ENCODE measurements at places on chromosomes 1 and 21.

GRCh38 chr1:79110749-79111148 lies 104.2 kb upstream of the ADGRL4 start:
- no peak for DNase-seq

DNA sequence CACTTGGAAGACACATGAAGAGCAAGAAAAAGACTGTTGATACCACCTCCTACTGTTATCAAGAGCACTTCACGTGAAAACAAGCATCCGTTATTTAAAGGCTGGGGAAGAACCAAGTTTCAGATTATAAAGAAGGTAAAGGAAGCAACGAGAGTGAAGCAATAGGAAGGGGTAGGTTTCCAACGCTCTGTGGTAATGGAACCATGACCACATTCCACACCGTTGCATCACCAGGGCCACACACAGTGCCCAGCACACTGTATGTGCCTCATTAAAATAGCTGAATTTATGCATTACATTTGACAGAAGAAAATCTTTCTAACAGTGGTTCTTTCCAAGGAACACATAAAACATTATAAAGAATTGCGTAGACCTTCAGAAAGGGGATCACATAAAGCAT lies 435.8 kb downstream of the MRPL39 start:
- no peak for DNase-seq

DNA sequence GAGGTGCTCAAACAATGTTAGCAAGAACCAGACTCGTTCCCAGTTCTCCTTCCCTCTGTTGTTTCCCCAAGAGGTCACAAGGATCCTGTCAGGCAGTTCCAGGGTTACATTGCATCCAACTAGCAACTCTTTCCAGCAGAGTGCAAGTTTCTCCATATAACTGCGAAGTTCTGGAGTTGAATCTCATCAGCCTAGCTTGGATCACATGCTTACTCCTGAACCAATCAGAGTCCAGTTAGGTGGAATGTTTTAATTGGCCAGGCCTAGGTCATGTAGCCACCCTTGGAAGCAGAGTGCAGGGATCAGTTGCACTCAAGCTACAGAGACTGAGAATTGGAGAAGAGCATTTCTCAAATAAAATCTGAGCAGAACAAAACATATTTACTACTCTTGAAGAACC lies 15.9 kb upstream of the PIK3R3 start:
- no peak for DNase-seq

DNA sequence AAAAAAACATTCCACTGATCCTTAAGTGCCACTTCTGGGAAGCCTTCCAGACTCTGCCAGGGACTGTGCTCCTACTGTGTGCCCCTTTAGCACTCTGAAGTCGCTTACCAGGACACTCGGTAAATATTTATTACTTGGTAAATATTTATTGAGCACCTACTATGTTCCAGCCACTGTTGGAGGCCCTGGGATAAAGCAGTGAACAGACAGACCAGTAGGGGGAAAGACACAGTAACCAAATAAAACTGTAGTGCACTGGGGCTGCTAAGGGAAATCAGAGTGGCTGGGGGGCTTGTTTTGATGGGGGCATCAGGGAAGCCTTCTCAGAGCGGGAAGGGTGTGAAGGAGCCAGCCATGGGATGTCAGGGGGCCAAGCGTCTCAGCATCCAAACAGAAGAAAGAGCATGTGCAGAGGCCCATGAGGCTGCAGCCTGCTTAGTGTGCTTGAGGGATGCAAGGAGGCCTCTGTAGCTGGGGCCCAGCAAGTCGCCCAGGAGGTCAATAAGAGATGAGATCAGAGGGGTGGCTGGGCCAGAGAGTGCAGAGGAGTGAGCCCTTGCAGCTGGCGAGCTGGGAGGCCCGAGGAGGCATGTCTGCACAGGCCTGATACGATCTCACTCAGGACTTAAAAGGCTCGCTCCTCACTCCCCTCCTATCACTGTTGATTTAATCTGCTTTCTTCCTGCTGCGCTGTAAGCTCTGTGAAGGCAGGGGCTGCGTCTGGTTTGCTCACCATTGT lies 28.6 kb downstream of the KAZN start:
- no peak for DNase-seq

DNA sequence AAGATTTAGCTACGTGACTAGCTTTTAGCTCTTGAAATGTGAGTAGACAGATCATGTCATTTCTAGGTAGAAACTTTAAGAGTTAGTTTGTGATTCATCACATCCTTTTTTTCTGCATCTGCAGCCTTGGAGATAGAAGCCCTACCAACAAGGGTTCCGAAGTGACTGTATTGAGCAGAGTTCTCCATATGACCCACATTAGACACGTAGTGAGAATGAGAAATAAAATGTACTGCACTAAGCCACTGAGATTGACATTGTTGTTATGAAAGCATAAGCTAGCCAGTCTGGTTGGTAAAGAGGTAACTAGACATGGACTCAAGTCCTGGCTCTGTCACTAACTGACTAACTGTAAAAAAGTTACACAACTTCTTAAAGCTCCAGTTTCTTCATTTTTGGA lies 296.1 kb downstream of the PDE4B start:
- no peak for DNase-seq

DNA sequence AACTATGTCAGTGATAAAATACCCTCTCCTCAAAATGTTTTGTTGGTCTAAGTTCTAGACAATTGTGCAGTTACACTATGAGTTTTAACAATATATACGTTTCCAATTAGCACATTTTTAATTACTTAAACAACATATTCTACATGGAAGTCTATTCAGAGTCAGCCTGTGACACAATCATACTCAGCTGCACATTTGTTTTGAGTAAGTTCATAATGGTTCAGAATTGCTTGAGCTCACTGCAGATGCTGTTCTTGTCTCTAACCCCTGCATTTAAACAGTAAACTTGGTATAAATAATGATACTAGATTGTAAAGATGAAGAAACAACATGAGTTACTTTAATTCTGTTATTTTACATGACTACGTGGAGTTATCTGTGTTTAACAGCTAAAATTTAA lies 30.6 kb downstream of the CDKN2C start:
- no peak for DNase-seq

DNA sequence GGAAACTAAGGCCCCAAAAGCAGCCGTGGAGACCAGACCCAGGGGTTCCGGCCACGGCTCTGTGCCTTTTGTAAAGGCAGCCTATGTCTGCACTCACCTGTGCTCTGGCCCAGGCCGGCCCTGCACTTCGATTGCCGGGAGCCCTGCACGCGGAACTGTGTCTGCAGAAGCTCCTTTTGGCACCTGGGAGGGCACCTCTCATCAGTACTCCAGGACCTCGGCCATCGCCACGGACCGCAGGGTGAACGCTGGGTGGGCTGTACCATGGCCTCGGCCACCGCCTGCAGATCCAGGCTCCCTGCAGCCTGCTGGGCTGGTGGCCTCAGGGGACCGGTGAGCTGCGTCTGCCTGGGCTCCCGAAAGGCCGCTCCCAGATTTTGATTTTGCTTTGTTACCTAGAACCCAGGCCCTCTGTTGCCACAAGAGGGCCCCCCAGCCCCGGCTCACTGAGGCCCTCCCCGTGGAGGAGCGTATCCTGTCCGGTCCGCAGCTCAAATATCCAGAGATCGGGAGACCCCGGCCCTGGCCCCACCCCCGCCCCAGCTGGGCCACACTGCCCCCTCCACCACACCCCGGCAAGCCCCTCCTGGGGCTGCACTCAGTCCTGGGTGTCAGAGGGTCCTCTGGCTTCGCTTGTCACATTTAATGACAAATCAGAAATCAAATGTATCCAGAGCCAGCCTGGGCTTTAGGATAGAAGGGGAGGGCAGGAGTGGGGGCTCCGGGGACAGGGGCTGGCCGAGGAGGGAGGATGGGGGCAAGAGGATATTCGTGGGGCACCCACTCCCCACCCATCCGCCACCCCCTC lies 60.2 kb upstream of the PDE9A start:
- DNase-seq = peak; percentile 79

Data from GM18507 (cell line).